Stimulated activated CD8-positive, alpha-beta memory T cell treated with anti-CD3 and anti-CD28 coated beads, Interleukin-15, amount 100 ng/mL, for 24 hours (primary cell): ENCODE measurements at places on chromosomes 5 and 9.

DNA sequence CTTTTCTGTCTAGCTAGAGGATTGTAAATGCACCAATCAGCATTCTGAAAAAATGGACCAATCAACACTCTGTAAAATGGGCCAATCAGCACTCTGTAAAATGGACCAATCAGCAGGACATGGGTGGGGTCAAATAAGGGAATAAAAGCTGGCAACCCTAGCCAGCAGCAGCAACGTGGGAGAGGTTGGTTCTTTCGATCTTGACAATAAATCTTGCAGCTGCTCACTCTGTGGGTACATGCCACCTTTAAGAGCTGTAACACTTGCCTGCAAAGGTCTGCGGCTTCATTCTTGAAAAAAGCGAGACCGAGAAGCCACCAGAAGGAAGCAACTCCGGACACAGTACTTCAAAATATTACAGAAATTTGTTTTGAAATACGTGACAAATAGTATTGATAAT is 424.6 kb upstream of the CDH9 start:
- DNase-seq, result no peak

GRCh38 chr9:112487799-112488340 is 1.2 kb downstream of the KIAA1958 start:
- no peak for DNase-seq

DNA sequence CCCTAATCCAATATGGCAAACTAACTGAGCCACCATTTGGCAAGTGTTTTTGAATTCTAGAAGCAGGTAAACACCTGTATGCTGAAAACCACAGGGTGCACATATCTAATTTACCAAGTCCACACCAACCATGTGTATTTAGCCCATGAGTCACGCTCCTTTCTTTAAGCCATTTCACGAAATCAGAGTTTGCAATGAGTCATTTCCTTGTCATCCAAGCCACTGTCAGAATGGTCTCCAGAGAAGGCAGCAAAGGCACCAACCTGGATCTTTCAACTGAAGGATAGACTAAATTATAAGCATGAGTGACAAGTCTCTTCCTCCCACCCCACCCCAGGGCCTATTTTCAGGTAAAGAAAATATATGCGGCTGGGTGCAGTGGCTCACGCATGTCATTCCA is 110.0 kb downstream of the PAX5 start:
- DNase-seq, result no peak

DNA sequence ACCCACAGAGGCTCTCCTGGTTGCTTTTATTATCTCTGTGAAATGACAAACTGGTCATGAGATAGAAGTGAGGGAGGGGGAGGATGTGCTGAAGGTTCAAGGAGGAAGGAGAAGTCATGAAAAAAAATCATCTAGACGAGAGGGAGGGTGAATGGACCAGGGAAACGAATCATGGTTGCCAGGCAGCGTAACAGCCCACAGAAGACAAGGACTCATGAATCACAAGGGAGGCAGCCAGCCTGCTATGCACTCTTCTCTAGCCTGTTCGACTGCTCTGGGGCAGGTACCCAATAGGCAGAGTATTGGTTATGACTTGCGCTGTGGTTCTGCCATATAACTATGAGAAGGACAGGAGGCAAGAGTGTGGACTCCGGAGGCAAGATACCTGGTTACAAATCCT is 475.2 kb downstream of the CDK5RAP2 start:
- DNase-seq, result no peak

DNA sequence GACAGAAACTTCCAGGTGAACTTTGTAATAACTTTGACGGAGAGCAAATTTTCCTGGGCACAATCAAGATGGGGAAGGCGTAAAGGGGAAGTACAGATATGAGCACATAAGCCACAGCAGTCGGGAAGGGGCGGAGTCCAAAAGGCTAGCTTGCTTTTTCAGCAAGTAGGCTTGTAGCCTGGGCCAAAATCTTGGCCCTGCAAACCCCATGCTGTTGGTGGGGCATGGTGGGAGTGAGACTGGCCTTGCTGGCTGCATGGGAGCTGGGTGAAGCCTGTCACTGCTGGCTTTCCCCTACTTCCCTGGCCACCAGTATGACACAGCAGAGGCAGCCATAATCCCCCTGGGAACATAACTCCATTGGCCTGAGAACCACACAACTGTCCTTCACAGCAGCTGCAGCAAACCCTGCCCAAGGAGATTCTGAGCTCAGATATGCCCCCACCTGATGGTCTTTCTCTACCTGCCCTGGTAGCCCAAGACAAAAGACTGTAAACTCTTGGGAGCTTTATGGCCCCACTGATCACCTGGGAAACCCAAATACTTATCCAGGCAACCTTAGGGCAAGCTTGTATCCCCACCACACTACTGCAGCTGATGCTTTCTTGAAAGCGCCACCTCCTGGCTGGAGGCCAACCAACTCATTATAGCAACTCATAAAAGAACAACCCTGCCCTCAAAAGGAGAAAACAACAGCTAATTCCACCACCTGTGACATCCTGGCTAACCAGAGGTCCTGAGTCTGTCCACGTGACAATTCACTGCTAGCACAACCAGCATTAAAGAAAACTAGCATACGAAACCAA is 24.0 kb downstream of the DCTN4 start:
- no peak for DNase-seq

GRCh38 chr9:90107040-90107725 is 502.4 kb downstream of the GADD45G start:
- no peak for DNase-seq

GRCh38 chr5:9139344-9139743 is 406.5 kb downstream of the SEMA5A start:
- no peak for DNase-seq

- no peak for DNase-seq
Measured at GRCh38 chr5:1883925-1884677, 1.4 kb upstream of the IRX4 start.

DNA sequence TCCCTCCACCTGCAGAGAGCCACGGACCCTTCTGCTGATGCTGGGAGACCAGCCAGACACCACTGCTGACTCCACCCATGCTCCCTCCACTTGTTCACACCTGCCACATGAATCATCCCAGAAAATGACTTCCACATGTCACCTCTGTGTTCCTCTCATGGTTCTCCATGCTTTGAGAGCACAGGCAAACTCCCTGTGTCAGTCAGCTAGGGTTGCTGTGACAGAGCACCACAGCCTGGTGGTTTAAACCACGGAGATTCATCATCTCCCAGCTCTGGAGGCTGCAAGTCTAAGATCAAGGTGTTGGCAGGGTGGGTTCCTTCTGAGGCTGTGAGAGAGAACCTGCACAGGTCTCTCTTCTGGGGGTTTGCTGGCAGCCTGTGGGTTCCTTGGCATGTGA is 381.4 kb downstream of the GADD45G start:
- no peak for DNase-seq
